ENCODE measurements at places on chromosomes 12 and 14. TPM values are rescaled to one million over a fixed set of nuclear protein-coding genes. Genes with fewer than 3 reads are reported as not detected.

Gene KITLG
- total RNA-seq: 117 TPM

Gene REP15
- 2.5 TPM for total RNA-seq

DNA sequence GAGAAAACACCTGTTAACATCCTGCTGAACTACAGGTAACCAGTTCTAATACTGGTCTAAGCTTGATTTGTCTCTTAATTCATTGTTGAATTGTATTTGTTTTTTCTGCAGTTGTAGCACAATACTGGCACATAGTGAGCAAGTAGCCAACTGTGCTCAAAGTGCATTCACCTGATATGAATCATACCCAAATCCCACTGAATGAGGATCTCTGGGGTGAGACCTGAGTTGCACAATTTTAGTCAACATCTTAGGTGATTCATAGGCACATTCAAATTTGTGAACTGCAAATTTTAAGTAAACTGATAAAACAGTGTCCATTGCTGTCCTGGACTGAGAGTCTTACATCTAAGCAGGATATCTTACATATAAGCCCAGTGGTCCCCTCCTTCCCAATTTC lies 12.8 kb downstream of the KCNC2 start:
- H3K4me3 ChIP-seq: no peak overlapping the region
- no peaks in the 10 kb centered on the region for H3K36me3 ChIP-seq
- H3K4me1 ChIP-seq: no peaks in the 10 kb centered on the region

- H3K4me1 ChIP-seq: no peaks in the 10 kb centered on the region
- no peaks in the 10 kb centered on the region for H3K36me3 ChIP-seq
- no peak for DNase-seq
- H3K27me3 ChIP-seq: no peaks in the 10 kb centered on the region
- H3K4me3 ChIP-seq: no peak overlapping the region
These were observed 52.0 kb downstream of the NOS1 start for GRCh38 chr12:117309276-117309925.

Gene GDF3
- total RNA-seq: not detected

Gene LBHD2
- not detected for total RNA-seq

GRCh38 chr12:53754633-53755264 lies 3.0 kb upstream of the CISTR start:
- no peak overlapping the region for H3K4me3 ChIP-seq
- no peaks in the 10 kb centered on the region for H3K36me3 ChIP-seq
- no peak overlapping the region for H3K27ac ChIP-seq
- peak; percentile 52 for DNase-seq
- peaks cover 85% of the 10 kb centered on the region for H3K27me3 ChIP-seq

DNA sequence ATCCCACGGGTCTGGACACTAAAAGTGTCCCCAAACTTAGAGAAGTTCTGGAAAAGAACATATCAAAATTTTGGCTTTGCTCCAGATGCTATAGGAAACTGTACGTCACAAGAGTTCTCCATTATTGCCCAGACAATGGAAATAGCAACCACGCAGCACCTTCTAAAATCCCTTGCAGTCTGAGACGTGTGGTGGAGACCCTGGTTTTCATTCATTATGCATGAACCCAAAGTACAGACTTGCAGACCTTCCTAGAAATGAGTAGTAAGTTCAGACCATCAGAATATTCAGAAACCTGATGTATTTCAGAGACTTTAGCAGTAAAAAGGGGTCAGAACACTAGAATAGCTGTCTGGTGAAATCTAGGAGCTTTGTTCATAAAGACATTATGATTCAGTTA lies 50.0 kb upstream of the BCL2L14 start:
- no peaks in the 10 kb centered on the region for H3K4me1 ChIP-seq
- H3K27ac ChIP-seq: no peak overlapping the region
- H3K4me3 ChIP-seq: no peak overlapping the region
- DNase-seq: no peak
- peaks cover 16% of the 10 kb centered on the region for H3K27me3 ChIP-seq

GRCh38 chr12:6667559-6668210 lies 4.8 kb upstream of the ING4 start:
- H3K4me1 ChIP-seq: no peaks in the 10 kb centered on the region
- no peaks in the 10 kb centered on the region for H3K27me3 ChIP-seq
- H3K4me3 ChIP-seq: no peak overlapping the region
- H3K27ac ChIP-seq: no peak overlapping the region

- no peaks in the 10 kb centered on the region for H3K4me1 ChIP-seq
- peaks cover 11% of the 10 kb centered on the region for H3K27me3 ChIP-seq
- H3K4me3 ChIP-seq: no peak overlapping the region
- no peak overlapping the region for H3K27ac ChIP-seq
- no peak for DNase-seq
These were observed 47.8 kb upstream of the FBRSL1 start for GRCh38 chr12:132441871-132442863.

Gene TEAD4
- 8.8 TPM for total RNA-seq

DNA sequence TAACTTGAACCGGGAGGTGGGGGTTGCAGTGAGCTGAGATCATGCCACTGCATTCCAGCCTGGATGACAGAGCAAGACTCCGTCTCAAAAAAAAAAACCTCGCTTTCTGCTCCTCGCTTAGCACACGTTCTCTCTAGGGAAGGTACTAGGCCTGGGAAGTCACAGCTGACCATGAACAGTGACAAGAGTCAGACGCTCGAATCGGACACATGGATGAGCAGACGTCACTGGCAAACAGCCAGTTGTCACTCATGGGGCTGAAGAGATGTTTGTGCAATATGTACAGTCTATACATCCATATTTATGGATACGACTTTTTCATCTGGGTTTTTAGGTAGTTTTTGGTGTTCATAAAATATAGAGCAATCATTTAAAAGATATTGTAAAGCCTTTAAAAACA lies 19.4 kb downstream of the TCHP start:
- H3K27ac ChIP-seq: no peak overlapping the region
- no peaks in the 10 kb centered on the region for H3K27me3 ChIP-seq
- no peaks in the 10 kb centered on the region for H3K4me1 ChIP-seq
- no peak for DNase-seq
- peaks cover 37% of the 10 kb centered on the region for H3K36me3 ChIP-seq

DNA sequence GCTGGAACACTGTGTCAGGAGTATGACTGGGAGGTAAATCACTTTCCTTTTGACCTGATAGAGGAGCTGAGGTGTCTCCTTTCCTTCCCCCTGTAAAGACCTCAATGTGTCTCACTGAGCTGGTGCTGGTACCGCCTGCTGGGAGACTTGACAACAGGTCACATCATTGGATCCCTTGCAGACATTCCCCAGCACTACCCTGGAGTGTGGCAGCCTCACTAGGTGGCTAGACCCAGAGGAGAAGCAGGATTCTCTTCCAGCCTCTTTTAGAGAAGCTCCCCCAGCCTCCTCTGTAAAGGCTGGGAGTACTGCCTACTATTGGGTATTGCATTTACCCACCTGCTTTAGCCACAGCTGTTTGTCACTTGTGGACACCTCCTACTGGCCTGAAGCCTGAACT lies 223.9 kb downstream of the ADGRD1 start:
- H3K36me3 ChIP-seq: no peaks in the 10 kb centered on the region
- H3K4me3 ChIP-seq: no peak overlapping the region
- H3K4me1 ChIP-seq: no peaks in the 10 kb centered on the region
- no peak overlapping the region for H3K27ac ChIP-seq

GRCh38 chr12:89247541-89247942 lies 104.8 kb downstream of the DUSP6 start:
- no peak overlapping the region for H3K4me3 ChIP-seq
- H3K27me3 ChIP-seq: no peaks in the 10 kb centered on the region
- DNase-seq: peak; percentile 19
- no peaks in the 10 kb centered on the region for H3K36me3 ChIP-seq

DNA sequence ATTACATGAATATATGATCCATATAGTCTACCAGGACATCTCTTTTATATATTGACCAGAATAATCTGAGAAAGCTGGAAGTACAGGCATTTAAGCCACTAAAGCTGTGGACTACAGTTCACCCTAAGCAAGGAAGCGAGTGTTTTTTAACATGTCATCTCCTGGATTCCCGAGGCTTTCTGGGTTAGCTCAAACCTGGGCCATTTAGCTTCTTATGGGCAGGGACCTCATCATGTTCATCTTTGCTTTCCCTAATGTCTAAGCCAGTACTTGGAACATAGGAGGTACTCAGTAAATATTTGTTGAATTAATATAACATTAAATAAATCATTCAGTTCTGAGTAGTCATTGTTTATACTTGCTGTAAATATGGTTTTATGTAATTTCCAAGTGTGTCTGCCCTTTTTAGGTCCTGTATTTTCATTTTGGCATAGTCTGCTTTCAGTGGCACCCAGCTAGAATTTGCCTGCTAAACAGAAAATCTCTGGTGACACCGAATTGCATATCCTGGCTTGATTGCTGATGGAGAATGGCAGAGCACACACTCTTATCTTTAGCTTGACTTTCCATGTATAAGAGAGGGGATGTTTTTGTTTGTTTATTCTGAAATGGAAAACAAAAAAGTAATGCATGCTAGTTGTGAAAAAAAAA lies 344.5 kb downstream of the ZFP36L1 start:
- no peaks in the 10 kb centered on the region for H3K27me3 ChIP-seq
- DNase-seq: no peak
- no peaks in the 10 kb centered on the region for H3K36me3 ChIP-seq
- peaks cover 15% of the 10 kb centered on the region for H3K4me1 ChIP-seq

- H3K4me1 ChIP-seq: no peaks in the 10 kb centered on the region
- no peak for DNase-seq
- H3K27me3 ChIP-seq: no peaks in the 10 kb centered on the region
- no peaks in the 10 kb centered on the region for H3K36me3 ChIP-seq
These were observed 474.9 kb downstream of the APAF1 start for GRCh38 chr12:99119943-99120342.

DNA sequence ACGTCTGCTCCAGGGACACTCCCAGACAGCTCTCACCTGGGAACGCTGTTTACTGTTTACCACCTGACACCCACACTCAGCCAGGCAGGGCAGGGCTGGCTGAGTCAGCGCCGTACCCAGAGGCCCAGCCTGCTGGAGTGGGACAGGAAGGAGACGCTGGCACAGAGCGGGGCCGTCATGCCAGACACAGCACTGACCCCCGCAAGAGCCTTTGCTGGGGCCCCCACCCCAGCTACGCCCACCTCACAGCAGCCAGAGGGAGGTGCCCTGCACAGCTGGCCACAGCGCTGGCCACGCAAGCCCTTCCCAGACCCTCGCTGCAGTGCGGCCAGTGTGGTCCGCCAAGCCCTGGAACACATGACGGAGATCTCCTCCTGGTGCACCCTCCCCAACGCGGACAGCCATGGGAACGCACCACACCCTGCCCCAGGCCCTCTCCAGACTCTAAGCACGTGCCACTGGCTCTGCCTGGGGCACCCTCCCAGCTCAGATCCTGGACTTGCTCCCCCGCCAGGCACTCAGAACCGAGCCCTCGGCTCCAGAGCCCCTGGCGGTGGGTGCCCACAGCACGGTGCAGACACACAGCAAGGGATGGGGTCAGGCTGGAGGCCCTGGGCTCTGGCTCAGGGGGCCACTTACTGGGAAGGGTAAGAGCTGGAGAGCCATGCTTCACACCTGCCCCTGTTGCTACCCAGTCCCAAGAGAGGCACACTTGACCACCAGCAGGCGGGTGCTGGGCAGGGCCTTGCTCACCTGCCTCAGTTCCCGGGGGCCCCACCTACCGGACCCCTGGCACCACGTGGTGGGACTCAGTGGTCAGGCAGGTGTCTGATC lies 5.7 kb downstream of the AHNAK2 start:
- no peaks in the 10 kb centered on the region for H3K36me3 ChIP-seq
- H3K27ac ChIP-seq: peak overlapping the region; percentile 9
- H3K4me1 ChIP-seq: peaks cover 44% of the 10 kb centered on the region
- H3K4me3 ChIP-seq: no peak overlapping the region
- H3K27me3 ChIP-seq: no peaks in the 10 kb centered on the region

- H3K27ac ChIP-seq: no peak overlapping the region
- H3K4me3 ChIP-seq: no peak overlapping the region
- DNase-seq: peak; percentile 14
- no peaks in the 10 kb centered on the region for H3K4me1 ChIP-seq
- no peaks in the 10 kb centered on the region for H3K36me3 ChIP-seq
- H3K27me3 ChIP-seq: no peaks in the 10 kb centered on the region
These were observed 72.9 kb upstream of the ELK3 start for GRCh38 chr12:96121271-96121711.

Gene OTX2
- total RNA-seq: not detected

Gene CLEC6A
- not detected for total RNA-seq

Gene ADAM21
- total RNA-seq: 0.36 TPM

- no peak overlapping the region for H3K4me3 ChIP-seq
- H3K4me1 ChIP-seq: peaks cover 7% of the 10 kb centered on the region
- no peaks in the 10 kb centered on the region for H3K27me3 ChIP-seq
- peak; percentile 90 for DNase-seq
These were observed 44.2 kb upstream of the FOS start for GRCh38 chr14:75234173-75235115.
